ENCODE measurements at places on chromosomes 6 and 20. TPM values are rescaled to one million over a fixed set of nuclear protein-coding genes. Genes with fewer than 3 reads are reported as not detected.

Gene ALDH5A1
- polyA plus RNA-seq = 42.6 TPM

Gene CLPSL1
- polyA plus RNA-seq = not detected

Gene RBM24
- polyA plus RNA-seq = 16.6 TPM

Gene MCM9
- polyA plus RNA-seq = 4.1 TPM

Gene ENPP1
- 0.36 TPM for polyA plus RNA-seq

Gene CRIP3
- 24.0 TPM for polyA plus RNA-seq

Data from brain (organoid and tissue), 16 donors.